ENCODE measurements at places on chromosomes 5 and 9.

DNA sequence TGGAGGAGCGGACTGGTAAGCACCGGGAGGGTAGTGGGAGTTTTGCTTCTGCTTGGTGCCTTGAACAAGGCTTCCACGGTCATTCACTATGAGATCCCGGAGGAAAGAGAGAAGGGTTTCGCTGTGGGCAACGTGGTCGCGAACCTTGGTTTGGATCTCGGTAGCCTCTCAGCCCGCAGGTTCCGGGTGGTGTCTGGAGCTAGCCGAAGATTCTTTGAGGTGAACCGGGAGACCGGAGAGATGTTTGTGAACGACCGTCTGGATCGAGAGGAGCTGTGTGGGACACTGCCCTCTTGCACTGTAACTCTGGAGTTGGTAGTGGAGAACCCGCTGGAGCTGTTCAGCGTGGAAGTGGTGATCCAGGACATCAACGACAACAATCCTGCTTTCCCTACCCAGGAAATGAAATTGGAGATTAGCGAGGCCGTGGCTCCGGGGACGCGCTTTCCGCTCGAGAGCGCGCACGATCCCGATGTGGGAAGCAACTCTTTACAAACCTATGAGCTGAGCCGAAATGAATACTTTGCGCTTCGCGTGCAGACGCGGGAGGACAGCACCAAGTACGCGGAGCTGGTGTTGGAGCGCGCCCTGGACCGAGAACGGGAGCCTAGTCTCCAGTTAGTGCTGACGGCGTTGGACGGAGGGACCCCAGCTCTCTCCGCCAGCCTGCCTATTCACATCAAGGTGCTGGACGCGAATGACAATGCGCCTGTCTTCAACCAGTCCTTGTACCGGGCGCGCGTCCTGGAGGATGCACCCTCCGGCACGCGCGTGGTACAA lies 556 bp downstream of the PCDHGC3 start:
- no peak for DNase-seq

- DNase-seq: no peak
These were observed 34.0 kb upstream of the FCHO2 start for GRCh38 chr5:72921886-72922285.

- DNase-seq: no peak
These were observed 341.0 kb upstream of the CD180 start for GRCh38 chr5:67537439-67538148.

DNA sequence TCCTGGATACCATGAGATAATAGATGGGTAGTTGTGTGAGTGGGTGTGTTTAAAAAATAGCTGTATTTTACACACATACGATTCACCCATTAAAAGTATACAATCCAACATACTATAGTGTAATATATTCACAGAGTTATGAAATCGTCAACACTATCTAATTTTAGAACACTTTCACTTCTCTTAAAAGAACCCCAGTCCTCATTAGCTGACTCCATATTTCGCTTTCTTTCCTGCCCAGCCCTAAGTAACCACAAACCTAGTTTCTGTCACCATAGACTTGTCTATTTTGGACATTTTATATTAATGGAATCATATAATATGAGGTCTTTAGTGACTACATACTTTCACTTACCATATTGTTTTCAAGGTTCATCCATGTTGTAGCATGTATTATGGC lies 63.8 kb upstream of the S1PR3 start:
- peak; percentile 25 for DNase-seq

GRCh38 chr5:147167529-147167928 lies 67.3 kb upstream of the STK32A start:
- no peak for DNase-seq

DNA sequence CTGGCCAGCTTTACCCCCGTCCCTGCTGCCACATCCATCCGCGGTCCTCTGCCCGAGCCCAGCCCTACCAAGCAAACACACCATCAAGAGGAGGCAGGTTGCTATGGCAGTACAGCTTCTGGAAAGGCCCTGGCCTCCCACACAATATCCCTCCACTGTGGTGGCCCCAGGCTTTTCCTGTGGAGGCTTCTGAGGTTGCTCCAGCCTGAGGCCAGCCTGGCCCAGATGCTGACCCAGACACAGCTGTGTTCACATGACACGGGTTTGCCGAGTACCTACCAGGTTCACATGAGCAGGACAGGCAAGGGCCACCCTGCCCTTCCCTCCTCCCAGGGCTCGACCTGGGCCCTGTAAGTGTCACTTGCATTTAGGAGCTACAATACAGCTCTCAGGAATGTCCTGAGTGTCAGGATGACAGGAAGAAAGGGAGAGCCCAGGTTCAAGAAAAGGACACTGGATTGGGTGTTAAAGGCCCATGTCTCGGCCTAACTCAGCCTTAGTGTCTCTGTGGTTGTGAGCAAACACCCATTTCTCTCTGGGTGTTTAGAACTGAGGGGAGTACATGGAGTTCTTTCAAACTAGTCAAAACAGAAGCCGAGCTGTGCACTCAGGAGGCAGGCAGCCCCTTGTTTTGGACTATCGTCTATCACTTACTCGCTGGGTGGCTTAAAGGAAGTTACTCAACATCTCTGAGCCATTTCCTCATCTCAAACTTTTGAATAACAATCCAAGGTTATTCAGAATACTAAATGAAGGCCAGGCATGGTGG lies 40.2 kb downstream of the NAIF1 start:
- DNase-seq: no peak

- peak; percentile 32 for DNase-seq
These were observed 41.6 kb downstream of the ADAMTS12 start for GRCh38 chr5:33850100-33850594.

GRCh38 chr5:56175488-56175887 lies 57.6 kb downstream of the ANKRD55 start:
- DNase-seq: no peak

DNA sequence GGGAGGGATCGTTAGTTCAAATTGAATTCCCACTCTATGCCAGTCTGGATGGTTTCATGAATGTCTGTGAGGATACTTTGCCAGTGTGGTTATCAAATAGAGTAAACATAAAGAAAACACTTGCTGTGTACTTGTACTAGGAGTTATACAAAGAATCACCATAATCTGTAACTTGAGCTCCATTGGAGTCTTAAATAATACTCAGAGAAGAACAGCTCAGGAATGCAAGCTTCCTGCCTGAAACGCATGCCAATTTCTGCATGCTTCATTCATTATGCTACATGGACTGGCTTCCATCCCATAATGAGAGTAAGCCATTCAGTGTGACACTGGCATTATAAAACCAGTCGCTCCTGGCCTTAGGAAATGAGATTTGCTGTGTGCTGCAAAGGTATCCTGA lies 351.4 kb downstream of the SEMA5A start:
- no peak for DNase-seq

DNA sequence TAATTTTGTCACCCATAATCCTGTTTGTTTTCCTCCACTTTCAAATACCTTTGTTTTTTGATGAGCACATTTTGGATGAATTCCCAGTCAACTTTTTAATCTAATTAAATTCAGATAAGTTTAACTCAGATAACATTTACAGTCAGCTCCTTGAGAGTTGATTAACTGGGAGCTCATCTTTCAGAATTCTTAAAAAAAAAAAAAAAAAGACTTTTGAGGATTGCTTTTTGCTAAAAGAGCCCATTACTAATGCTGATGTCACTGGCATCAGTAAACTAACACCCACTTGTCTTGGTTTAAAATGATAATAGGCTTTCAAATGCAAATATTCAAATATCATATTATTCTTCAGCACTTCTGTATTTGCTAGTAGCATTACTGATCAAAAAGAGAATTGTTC lies 47.1 kb upstream of the NFIB start:
- DNase-seq: no peak

- DNase-seq: no peak
These were observed 9.0 kb upstream of the IFNA8 start for GRCh38 chr9:21399956-21400355.

DNA sequence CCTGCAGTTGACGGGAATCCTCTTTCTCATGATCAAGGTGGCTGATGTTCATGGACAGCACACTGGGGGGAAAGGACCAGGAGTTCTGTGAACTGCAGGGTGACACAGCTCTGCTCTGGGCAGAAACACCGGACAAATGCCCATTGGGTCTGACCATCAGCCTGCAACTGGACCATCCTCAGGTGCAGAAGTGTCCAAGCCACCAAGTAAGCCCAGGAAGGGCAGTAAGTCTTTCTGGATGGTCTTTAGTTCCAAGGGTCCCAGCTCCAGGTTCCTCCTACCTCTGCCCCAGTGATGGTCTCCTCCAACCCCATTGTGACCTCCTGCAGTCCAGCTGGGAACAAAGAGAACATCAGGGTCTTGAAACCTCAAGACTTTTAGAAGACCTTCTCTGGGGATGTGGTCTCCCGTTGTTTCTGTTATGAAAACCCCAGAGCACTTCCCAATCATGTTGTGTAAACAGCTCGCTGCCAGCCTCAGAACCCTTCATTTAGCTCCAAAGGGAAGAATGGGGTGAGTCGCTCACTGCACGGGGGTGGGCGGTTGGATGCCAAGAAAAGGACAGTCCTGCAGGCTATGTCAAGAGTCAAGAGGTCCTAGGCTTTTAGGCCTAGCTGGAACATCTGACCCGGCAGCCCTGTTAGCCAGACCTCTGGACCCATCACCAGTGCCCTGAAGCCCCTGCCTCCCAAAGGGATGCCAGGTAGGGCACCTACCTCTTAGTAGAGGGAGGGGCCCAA lies 41.8 kb upstream of the TCF7 start:
- DNase-seq: no peak

GRCh38 chr5:92309336-92309991 lies 926.3 kb upstream of the ARRDC3 start:
- no peak for DNase-seq

GRCh38 chr5:107203243-107203642 lies 467.5 kb downstream of the EFNA5 start:
- no peak for DNase-seq

DNA sequence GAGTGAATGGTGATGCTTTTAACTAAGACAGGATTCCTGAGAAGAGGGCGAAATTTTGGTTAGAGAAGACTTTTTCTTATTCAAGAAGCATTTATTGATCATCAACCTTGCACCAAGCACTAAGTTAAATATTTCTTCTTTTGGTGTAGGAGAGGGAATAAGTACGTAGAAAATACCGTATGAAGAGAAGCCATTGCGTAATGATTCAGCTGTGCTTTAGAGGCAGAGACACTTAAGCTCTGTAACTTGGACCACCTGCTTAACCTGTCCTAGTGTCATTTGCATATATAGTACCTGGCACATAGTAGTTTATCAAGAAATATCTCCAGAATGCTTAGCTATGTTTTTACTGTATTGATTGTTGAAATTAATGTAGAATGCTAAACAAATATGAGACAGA lies 430.9 kb upstream of the ZNF608 start:
- DNase-seq: no peak

DNA sequence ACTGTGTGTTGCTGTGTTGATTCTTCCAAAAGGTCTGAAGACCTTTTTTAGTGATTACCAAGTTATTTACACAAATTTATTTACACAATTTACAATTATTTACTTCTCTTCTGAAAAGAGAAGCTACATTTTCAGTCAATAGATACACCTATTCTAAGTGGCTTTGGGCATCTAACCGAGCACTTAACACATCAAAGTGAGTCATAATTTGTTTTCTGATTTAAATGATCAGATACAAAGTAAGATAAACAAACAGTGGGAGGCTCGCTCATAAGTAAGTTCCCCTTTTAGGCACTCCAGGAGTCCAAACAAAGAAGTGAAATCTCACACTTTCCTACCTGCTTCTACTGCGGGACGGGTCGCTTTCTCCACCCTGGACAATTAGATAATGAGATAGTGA lies 90.2 kb downstream of the APBA1 start:
- DNase-seq: no peak

DNA sequence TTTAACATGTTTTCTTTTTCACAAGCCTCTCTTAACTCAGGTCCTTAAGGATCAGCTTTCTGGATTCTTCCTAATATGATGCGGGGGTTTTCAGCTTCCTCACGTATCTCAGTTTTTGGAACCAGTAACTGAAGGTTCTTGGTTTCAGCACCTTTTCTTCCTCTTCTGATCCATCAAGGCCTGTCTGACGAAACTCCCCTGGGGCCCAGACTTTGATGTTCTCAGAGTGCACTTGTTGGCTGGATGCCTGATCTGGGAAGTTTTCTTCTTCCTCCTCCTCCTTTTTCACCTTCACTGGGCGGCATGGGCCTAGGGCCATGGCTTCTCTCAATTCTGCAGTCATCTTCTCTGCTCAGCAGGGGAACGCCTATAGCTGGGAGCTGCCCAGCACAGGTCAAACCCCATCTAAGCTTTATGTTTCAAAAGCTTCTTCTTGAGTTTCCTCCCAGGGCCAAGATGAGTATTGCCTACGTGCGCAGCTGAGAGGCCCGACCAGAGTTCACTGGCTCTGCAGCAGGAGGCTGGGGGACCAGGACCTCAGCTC lies 44.8 kb downstream of the GHR start:
- no peak for DNase-seq

GRCh38 chr9:83433846-83434245 lies 104.4 kb downstream of the FRMD3 start:
- no peak for DNase-seq

GRCh38 chr5:76365561-76365960 lies 37.5 kb upstream of the IQGAP2 start:
- no peak for DNase-seq

DNA sequence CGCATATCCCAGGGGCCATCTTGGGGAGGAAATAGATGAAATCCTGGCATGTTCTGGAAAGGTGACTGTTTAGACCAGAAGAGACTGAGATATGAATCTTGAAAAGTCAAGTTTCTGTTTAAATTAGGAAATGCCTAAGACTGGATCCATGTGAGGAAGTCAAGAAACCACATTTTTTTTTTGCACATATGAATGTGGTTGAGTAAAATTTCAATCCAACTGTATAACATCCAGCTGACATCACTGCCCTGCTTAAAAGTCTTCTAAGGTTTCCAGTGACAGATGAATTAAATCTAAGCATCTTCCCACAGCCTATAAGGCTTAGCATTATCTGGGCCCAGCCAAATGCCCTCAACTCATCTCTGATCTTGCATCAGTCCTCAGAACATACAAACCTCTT lies 47.7 kb upstream of the TCERG1 start:
- DNase-seq: no peak

- no peak for DNase-seq
These were observed 221.1 kb downstream of the COMMD10 start for GRCh38 chr5:116305899-116306298.

GRCh38 chr9:136567651-136568287 lies 21.9 kb upstream of the NOTCH1 start:
- no peak for DNase-seq

DNA sequence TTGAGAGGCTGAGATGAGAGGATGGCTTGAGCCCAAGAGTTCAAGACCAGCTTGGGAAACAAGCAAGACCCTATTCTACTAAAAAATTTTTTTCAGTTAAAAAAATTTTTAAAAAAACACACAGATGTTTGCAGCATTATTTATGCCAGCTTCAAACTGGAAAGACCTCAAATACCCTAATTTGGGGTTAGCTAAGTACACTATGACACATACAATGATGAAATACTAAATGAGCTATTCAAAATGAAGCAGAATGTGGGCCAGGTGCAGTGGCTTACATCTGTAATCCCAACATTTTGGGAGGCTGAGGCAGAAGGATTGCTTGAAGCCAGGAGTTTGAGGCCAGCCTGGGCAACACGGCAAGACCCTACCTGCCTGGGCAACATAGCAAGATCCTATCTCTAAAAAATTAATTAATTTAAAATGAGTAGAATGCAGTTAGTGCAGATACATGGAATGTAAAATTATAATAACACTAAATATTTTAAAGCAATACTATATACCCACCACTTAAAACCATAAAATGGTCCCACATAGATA lies 44.9 kb downstream of the LHFPL2 start:
- no peak for DNase-seq

GRCh38 chr5:147699496-147700088 lies 82.9 kb downstream of the JAKMIP2 start:
- DNase-seq: no peak

GRCh38 chr9:19116107-19116790 lies 11.0 kb downstream of the PLIN2 start:
- DNase-seq: no peak

All from GM12891 (cell line).